Jurkat, Clone E6-1 (cell line): ENCODE measurements at places on chromosomes 13 and 19.

GRCh38 chr13:112153846-112154245 lies 86.9 kb downstream of the SOX1 start:
- DNase-seq: no peak

DNA sequence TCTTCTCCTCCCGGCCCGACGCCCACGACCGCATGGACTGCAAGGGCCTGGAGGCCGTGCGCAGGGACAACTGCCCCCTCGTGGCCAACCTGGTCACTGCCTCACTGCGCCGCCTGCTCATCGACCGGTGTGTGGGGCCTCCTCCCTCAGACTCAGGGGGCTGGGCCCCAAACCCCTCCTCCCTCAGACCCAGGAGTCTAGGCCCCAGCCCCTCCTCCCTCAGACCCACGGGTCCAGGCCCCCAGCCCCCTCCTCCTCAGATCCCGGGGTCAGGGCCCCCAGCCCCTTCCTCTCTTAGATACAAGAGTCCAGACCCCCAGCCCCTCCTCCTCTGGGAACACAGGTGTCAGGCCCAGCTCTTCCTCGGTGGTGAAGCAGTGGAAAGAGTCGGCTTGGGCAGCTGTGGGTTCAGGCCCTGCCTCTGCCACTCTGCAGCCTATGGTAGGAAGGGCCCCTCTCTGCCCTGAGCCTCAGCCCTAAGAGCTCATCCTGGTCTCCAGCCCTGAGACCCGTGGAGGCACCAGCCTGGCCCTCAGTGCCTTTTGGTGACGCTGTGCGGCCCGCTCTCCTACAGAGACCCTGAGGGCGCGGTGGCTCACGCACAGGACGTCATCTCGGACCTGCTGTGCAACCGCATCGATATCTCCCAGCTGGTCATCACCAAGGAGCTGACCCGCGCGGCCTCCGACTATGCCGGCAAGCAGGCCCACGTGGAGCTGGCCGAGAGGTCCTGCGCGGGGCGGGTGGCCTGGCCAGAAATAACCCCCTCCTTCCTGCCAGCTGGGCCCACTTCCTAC lies 3.7 kb upstream of the SPIB start:
- DNase-seq: peak; percentile 25

- peak; percentile 73 for DNase-seq
These were observed 18.5 kb upstream of the POP4 start for GRCh38 chr19:29587518-29587986.

DNA sequence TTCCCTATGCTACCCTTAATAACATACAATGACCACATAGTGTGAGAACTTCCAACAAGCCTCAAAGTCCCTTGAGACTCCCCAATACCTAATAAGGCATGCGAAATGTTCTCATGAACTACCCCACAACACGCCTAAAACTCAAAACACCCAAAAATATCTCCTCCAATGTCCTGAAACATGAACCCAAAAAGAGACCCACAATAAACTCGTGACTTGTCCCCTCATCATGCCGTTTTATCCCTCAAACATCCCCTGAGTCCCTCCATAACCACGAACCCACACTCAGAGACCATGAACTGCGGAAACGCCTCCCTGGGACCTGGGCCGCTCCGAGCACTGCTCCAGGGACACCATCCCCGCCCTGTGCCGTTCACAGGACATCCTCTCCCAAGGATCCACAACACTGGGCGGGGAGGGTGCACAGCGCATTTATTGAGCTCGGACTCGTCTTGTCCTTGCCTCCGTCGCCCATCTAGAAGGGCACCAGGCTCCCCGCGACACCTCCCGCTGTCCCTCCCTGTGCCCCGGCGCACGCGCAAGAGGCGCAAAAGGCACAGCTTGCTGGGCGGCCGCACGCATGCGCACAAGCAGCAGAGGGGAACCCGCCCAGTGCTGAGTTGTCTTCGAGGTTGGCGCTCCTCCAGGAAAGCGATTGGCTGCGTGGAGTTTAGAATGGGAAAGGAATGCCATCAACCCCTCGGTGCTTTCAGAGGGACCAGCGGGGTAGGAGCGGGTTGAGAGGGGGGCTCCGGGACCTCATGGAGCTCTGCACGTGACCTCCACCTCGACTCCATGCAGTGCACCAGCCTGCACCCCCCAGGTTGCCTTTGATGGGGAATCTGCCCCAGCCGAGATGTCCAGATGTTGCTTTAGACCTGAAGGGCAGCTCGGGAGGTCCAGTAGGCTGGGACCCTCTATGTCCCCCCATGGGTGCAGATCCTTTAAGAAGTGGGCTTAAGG lies 8.8 kb downstream of the FXYD3 start:
- peak; percentile 65 for DNase-seq

DNA sequence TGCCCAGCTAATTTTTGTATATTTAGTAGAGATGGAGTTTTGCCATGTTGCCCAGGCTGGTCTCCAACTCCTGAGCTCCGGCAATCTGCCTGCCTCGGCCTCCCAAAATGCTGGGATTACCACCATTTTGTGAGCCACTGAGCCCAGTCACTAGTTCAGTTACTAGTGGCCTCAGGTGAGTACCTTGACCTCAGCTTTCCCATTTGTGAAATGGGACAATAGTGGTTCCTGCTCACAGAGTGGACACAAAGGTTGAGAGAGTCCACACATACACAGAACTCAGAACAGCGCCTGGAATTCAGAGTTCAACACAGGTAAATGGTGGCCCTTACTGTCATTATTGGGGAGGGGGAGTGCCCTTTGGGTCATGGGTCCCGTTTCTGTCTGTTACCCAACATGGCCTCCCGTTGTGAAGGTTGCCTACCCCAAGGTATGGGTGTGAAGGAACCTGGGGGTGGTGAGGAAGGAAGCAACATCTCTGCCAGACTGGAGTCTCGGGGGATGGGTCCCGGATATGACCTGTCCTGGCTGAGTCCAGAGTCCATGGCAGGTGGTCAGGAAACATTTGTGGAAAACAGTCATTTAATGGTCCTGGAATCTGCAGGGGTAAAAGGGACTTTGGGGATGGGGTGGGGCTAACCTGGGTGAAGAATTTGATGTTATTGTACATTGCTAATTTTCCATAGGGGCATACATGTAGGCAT lies 11.7 kb upstream of the IRGC start:
- no peak for DNase-seq

DNA sequence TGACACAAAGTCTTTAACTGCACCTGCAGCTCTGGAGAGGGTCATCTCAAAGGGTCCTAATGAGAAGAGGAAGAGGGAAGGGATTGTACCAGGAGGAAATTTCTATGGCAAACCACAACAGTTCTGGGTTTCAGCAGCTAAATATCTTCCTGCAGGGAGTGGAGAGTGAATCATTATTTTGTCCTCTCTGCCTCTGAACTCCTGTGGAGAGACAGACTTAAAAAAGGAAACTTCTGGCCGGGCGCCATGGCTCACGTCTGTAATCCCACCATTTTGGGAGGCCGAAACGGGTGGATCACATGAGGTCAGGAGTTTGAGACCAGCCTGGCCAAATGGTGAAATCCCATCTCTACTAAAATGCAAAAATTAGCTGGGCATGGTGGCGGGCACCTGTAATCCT lies 16.9 kb upstream of the C1QTNF9 start:
- DNase-seq: no peak

DNA sequence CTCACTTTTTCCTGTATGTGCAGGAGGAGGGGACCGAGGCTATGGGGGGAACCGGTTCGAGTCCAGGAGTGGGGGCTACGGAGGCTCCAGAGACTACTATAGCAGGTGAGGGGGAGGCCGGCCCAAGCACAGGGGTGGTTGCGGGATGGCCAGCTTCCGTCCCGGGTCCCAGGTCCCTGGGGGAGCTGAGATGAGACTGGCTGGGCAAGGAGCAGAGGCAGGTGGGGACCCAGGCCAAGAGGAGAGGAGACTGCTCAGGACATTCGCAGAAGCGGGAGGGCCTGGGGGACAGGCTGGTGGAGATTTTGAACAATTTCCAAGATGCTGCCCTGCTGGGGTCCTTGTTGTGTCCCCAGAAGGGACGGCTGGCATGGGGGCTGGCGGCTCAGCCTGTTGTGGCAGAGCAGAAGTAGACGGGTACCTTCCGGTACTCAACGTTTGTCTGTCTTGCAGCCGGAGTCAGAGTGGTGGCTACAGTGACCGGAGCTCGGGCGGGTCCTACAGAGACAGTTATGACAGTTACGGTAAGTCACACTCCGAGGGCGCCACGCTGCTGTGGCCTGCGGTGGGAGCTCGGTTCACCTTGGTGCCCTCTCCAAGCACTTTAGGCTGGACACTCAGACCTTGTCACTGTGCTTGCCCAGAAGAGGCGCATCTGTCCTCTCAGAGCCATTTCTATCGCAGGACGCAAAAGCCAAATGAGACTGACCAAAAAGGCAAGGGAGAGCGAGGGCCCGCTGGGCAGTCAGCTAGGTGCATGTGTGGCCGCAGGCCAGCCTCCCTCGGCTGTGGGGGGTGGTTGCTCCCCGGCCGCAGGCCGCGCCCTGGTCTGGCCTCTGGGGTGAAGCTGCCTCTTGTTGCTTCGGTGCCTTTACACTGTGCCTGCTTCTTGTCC lies 2.6 kb downstream of the CIRBP start:
- DNase-seq: no peak

GRCh38 chr13:47859165-47859564 lies 141.9 kb downstream of the SUCLA2 start:
- no peak for DNase-seq
